ENCODE measurements at places on chromosomes 16 and 17.

GRCh38 chr17:77684803-77685798 lies 273.4 kb upstream of the TNRC6C start:
- no peak for DNase-seq

- DNase-seq = no peak
Observed at GRCh38 chr17:10072556-10073425, 125.6 kb downstream of the GAS7 start.

DNA sequence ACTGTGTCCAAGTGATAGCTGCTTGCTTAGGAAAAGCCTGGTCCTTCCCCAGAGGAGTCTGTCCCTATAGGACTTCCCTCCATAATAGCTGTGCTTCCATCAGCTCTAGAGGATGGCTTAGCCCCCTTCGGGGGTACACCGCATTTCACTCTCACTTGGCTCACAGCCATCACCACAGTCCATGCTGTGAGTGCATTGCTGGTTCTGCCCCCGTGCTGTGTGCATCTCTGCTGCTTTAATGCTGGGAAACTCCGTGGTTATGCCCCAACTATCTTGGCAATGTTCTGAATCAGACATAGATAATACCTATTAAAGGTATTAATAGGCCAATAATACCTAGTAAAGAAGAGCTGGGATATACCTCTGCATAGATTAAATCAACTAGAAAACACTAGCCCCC lies 58.3 kb downstream of the SIAH1 start:
- DNase-seq = no peak

GRCh38 chr17:75113798-75114551 lies 4.2 kb downstream of the ARMC7 start:
- DNase-seq = peak; percentile 54

- DNase-seq = no peak
Observed at GRCh38 chr16:66961914-66962313, 848 bp downstream of the CES3 start.

GRCh38 chr16:66899945-66900710 lies 18.6 kb downstream of the CDH16 start:
- peak; percentile 34 for DNase-seq

- DNase-seq = peak; percentile 79
Observed at GRCh38 chr17:66494023-66494803, 191.8 kb downstream of the PRKCA start.

DNA sequence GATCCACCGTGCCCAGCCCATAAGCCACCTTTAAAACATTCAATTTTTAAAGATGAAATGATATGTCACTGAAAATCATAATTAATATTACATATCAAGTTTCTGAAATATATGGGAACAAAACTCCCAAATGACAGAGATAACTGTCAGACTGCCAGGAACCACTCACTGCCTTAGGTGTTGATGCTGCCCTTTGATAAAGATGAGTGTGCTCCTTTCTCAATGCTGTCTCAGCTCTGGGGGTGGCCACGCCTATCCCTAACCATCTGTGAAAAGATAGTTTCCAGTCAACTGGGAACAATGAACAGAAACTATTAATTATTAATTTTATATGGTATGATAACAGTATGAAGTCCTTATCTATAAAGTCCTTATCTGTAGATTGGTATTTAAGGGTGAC lies 177.7 kb downstream of the MYO1D start:
- no peak for DNase-seq

- DNase-seq = no peak
Observed at GRCh38 chr17:62134397-62134796, 69.3 kb upstream of the MED13 start.

DNA sequence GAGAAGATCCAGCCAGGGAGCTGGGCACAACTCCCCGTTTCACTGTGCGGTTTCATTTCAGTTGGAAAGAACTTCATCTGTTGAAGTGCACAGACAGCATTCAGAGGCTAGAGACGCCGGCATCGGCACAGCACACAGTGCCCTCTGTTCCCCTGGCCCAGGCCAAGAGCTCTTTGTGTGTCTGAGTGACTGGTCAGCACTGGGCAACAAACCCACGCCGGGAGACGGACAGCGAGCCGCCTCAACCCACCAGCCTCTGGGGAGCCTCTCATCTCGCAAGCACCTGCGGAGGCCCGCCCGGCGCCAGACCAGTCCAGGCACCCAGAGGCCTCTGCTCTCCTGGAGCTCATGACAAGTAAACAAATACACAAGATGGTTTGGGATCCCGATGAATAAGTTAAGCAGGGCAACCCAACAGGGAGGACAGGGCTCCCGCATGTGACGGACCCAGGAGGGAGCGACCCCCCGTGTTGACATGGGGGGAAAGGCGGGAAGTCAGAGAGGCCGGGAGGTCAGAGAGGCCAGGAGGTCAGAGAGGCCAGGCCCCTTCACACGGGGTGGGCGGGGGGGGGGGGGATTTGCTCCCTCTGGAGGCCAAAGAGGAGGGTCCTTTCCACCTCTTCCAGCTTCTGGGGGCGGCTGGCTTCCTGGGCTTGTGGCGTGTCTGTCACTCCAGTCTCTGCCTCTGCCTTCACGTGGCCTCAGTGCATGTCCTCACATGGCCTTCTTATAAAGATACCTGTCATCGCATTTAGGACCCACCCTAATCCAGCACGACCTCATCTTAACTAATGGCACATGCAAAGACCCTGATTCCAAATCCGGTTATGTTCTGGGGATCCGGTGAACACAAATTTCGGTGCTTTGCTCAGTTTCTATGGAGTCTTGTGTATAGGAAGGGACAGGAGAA lies 25.8 kb upstream of the KLHDC4 start:
- no peak for DNase-seq

DNA sequence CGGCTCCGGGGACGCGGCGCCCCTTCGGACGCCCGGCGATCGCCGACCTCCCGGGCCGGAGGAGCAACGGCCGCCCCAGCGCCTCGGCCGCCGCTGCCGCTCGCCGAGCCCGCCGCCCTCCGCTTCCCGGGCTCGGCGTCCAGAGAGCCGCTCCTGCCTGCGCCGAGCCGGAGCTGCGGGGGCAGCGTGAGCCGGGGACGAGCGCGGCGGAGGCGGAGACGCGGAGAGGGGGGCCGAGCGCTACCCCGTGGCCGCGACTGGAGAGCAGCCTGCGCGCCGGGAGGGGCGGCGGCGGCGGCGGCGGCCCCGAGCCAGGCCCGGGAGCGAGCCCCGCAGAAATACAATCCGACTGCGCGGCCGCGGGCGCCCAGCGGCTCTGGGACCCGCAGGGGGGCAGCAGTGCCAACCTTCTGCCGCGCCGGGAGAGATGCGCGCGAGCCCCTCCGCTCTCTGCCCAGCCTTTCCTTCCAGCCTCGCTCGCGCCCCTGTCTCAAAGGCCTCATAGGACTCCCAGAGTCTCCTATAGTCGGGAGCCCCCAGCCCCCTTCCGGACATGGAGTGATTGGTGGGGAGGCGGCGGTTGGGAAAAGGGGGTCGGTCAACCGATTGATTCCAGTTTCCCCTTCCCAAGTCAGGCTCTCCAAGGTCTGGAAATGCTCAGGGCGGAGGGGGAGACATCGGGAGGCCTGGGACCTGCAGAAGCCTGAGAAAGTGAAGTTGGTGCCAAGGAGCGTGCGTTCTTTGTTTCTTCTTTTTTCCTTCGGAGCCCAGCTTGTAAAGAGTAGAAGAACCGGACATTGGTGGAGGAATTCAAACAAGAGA lies 1.0 kb upstream of the SDK2 start:
- peak; percentile 3 for DNase-seq

- no peak for DNase-seq
Observed at GRCh38 chr17:79950306-79950705, 85.4 kb downstream of the TBC1D16 start.

- DNase-seq = no peak
Observed at GRCh38 chr16:67207249-67208091, 8.5 kb downstream of the ELMO3 start.

GRCh38 chr17:72710202-72710601 lies 382.3 kb downstream of the SLC39A11 start:
- DNase-seq = no peak

DNA sequence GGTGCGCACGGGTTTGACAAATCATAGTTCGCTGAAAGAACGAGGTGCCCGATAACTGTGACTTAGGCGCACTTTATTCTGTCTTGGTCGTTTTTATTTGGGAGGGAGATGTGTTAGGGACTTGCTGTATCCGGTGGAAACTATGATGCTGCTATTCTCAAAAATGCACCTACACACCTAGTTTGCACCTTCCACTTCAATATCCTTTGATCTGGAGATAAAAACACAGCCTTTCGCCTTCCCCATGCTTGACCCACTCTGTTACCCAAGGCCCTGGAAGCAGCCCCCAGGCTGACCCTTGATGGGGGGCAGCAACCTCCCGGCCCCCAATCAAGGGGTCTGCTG lies 15.0 kb upstream of the FOXF1 start:
- no peak for DNase-seq

GRCh38 chr17:83173914-83174361 lies 94.5 kb downstream of the METRNL start:
- no peak for DNase-seq

DNA sequence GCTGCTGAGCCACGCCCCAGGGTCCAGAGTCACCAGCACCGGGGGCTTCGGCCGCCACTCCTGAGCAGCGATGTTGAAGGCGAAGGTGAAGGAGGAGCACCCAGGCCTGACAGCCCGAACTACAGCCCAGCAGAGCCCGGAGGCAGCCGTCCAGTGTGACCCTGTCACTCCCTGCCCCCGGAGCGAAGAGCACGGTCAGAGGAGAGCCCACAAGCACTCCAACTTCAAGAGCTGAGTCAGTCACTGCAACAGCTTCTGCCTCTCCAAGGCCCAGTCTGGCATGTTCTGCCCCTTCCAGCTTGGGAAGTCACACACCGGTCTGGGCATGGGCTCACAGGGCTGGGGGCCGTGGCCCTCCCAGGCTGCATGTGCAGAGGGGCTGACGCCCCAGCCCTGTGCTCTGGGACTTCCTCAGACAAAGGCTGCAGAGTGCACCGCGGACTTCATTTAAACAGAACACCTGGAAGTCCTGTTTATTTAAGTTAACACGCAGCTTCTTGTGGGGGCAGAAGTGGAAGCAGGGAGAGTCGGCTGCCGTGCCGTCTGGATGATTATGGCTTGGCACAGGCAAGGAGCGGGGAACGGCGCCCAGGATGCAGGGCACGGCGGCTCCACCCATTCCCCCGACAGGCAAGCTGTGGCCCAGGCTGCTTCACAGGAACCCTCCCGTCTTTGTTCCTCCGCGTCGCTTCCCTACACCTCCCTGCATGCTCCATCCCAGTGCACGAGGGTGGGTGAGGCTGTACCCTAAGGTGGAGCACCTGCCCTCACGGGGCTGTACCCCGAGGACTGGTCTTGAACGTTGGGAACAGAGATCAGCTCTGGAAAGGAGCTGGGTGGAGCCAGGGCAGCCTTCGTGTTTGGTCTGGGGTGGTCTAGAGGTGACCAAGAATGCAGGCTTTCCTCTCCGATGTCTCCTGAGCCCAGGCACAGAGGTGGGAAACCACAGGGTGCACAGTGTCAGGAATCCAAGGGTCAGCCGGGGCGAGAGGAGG lies 68.9 kb upstream of the METRNL start:
- DNase-seq = no peak

GRCh38 chr16:53892155-53892554 lies 188.2 kb downstream of the FTO start:
- DNase-seq = peak; percentile 84

DNA sequence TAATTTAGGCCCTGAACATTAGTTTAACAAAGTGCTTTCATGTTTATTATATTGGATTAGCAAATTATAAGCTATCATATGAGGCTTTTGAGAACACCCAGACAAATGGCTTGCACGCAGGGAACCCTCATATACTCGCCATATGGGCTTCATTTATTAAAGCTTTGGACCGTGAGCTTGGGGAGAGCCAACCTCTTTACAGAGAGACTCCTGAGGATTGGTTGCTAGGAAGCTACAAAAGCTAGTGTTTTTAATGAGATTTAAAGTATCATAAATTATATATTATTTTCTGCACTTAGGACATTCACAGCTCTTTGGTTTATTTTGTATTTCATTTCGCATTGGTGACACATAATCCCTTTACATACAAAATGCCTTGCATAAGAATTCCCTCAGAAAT lies 193.8 kb upstream of the TOX3 start:
- DNase-seq = no peak

GRCh38 chr16:52577130-52577706 lies 30.3 kb upstream of the TOX3 start:
- no peak for DNase-seq

DNA sequence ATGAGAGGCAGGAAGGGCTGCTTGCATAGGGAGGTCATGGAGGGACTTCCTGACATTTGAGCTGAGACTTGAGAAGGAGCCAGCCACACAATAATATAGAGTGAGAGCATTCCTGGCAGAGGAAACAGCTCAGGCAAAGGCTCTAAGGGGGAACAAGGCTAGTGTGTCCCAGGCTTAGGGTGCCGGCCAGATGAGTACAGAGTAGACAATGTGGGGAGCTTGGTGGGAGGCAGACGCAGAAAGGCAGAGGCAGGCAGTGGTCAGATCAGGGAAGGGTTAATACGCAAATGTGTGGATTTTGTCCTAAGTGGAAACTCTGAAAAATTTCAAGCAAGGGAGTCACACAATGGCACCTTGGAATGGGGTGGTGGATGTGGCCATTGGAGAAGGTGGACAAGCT lies 31.3 kb downstream of the CD300LB start:
- no peak for DNase-seq

GRCh38 chr17:4711661-4712181 lies 1.3 kb downstream of the ARRB2 start:
- DNase-seq = no peak

GRCh38 chr17:76599694-76600460 lies 14.2 kb upstream of the ST6GALNAC2 start:
- DNase-seq = no peak

GRCh38 chr17:48724251-48725003 lies 1.4 kb downstream of the PRAC2 start:
- DNase-seq = peak; percentile 52

DNA sequence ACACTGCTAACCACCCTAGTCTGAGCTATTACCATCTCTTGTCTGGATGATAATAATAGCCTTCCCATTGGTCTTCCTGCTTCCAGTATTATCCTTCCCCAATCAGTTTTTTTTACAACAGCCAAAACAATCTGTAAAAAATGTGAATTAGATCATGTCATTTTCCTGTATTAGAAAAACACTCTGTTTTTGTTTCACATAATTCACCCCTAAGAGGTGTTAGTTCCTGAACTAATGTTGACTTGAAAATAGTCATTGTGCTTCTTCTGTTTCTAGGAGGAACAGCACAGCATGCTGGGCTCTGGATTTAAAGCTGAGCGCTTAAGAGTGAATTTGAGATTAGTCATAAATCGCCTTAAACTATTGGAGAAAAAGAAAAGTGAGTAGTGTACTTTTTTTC lies 20.0 kb downstream of the IST1 start:
- DNase-seq = no peak

DNA sequence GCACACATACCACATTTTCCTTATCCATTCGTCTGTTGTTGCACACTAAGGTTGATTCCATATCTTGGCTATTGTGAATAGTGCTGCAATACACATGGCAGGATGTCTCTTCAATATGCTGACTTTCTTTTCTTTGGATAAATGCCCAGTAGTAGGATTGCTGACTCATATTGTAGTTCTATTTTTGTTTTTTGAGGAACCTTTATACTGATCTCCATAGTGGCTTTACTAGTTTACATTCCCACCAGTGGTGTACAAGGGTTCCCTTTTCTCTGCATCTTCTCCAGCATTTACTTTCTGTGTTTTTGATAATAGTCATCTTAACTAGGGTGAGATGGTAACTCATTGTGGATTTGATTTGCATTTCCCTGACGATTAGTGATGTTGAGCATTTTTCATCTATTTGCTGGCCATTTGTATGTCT lies 118.1 kb downstream of the STXBP4 start:
- peak; percentile 76 for DNase-seq

All from fibroblast of skin of left quadriceps (primary cell).